ENCODE measurements at places on chromosomes 13 and 19. TPM values are rescaled to one million over a fixed set of nuclear protein-coding genes. Genes with fewer than 3 reads are reported as not detected.

Gene RUBCNL
- 0.38 TPM for total RNA-seq

Gene NLRP7
- not detected for total RNA-seq

Gene KLK4
- not detected for total RNA-seq

Gene CCDC61
- 8.7 TPM for total RNA-seq

GRCh38 chr19:2722541-2723344, 1.6 kb upstream of the DIRAS1 start:
- peak; percentile 73 for DNase-seq
- H3K27me3 ChIP-seq: peaks cover 94% of the 10 kb centered on the region
- peak overlapping the region; percentile 94 for H3K27ac ChIP-seq

DNA sequence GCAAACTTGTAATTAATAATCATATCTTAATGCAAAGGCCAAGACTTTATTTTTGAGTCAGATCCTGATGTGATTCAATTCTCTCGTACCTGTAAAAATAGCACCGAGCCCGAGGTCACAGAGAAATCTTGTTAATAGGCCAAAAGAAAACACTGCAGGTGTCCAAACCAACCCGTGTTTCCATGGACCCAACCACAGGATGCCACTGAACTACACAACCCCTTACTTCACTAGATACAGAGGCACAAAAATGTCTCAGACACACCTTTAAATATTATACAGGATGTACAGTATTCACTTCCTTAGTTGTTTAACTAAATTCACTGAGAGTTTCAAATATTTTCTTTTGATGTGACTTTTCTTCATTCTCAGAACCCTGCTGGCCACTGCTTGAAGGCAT, 530.9 kb downstream of the MYO16 start:
- H3K27ac ChIP-seq: no peak overlapping the region
- peaks cover 7% of the 10 kb centered on the region for H3K4me1 ChIP-seq
- no peaks in the 10 kb centered on the region for H3K36me3 ChIP-seq
- no peak for DNase-seq
- no peaks in the 10 kb centered on the region for H3K27me3 ChIP-seq

DNA sequence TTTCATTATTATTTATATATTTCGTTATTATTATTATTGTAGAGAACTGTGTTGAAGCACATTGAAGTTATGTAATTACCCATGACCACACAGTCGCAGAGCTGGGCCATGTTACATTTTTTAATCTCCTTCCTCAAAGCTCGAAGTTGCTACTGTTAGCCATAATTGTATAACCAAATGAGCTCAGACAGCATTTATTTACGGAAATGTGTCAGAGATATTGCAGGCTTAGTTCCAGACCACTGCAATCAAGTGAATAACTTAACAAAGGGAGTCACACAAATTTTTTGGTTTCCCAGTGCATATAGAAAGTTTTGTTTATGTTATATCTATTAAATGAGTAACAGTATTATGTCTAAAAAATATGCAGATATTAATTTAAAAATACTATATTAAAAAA, 147.1 kb upstream of the SLITRK1 start:
- no peak overlapping the region for H3K27ac ChIP-seq
- no peak for DNase-seq
- no peaks in the 10 kb centered on the region for H3K27me3 ChIP-seq
- H3K4me1 ChIP-seq: no peaks in the 10 kb centered on the region
- H3K4me3 ChIP-seq: no peak overlapping the region

- H3K36me3 ChIP-seq: no peaks in the 10 kb centered on the region
- DNase-seq: no peak
- no peaks in the 10 kb centered on the region for H3K4me1 ChIP-seq
- no peak overlapping the region for H3K27ac ChIP-seq
These were observed 1101.4 kb downstream of the PCDH9 start for GRCh38 chr13:66128692-66129269.

DNA sequence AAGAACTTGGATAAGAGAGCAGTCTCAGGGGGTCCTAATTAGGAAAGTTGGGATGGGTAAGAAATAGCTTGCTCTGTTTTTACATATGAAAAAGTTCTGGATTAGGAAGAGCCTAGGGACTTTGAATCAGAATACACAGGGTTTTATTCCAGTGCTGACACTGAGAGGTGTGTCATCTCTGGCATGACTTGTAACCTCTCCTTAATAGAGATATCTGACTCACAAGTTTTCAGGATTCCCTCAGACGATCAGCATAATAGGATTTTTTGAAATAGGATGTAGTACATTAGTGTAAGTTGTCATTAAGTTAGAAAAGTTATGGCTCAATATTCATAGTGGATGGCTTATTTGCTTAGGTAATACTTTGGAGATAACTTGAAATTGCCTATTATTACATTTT, 555.2 kb upstream of the MIR17HG start:
- no peak overlapping the region for H3K4me3 ChIP-seq
- DNase-seq: no peak
- no peak overlapping the region for H3K27ac ChIP-seq
- no peaks in the 10 kb centered on the region for H3K36me3 ChIP-seq
- no peaks in the 10 kb centered on the region for H3K4me1 ChIP-seq

DNA sequence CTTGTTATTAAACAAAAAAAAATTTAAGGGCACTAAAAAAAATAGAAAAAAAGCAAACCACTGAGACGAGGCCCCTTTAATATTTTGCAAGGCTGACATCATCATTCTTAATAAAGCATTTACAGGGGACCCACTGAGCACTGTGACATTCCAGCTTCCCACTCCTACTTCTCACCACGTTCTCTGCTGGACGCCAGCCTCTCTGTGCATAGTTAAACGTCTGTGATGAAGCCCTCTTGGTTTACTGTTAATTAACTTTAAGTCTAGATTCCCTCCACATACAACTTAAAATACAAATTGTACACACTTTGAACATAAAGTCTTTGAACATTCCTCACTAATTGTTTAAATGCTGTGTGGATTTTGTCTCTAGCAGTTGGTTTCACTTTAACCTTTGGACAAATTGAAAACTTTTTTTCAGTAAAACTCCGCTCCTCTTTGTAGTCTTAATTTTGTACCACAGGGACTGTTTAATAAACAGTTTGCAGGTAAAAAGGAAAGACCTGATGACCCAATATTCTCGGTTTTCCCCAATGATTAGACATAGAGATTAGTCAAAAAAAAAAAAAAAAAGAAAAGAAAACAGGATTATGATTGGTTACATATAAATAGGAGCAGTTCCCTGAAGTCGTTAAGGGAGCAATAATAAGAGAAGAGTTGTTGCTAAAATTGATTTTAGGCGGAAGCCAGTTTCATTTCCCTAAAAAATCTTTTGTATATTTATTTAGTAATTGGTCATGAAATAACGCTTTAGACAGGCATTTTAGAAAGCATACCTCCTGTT, 219.8 kb downstream of the MZT1 start:
- no peaks in the 10 kb centered on the region for H3K36me3 ChIP-seq
- H3K4me1 ChIP-seq: no peaks in the 10 kb centered on the region
- DNase-seq: no peak
- peak overlapping the region; percentile 48 for H3K4me3 ChIP-seq

GRCh38 chr13:46057256-46058015, 4.9 kb upstream of the ZC3H13 start:
- no peaks in the 10 kb centered on the region for H3K36me3 ChIP-seq
- H3K27ac ChIP-seq: no peak overlapping the region
- DNase-seq: no peak

- no peak overlapping the region for H3K4me3 ChIP-seq
- H3K27me3 ChIP-seq: no peaks in the 10 kb centered on the region
- DNase-seq: no peak
- no peaks in the 10 kb centered on the region for H3K36me3 ChIP-seq
- peak overlapping the region; percentile 76 for H3K27ac ChIP-seq
- peaks cover 46% of the 10 kb centered on the region for H3K4me1 ChIP-seq
These were observed 805.7 kb downstream of the DIAPH3 start for GRCh38 chr13:59358014-59358413.

Data from left ventricle myocardium inferior (tissue), 1 donor.